NCI-H345 (cell line): ENCODE measurements at places on chromosomes 1 and 21.

GRCh38 chr1:90952906-90953305 lies 68.9 kb downstream of the ZNF644 start:
- no peak for DNase-seq

GRCh38 chr21:34722684-34723300 lies 54.0 kb downstream of the CLIC6 start:
- DNase-seq: peak; percentile 11

DNA sequence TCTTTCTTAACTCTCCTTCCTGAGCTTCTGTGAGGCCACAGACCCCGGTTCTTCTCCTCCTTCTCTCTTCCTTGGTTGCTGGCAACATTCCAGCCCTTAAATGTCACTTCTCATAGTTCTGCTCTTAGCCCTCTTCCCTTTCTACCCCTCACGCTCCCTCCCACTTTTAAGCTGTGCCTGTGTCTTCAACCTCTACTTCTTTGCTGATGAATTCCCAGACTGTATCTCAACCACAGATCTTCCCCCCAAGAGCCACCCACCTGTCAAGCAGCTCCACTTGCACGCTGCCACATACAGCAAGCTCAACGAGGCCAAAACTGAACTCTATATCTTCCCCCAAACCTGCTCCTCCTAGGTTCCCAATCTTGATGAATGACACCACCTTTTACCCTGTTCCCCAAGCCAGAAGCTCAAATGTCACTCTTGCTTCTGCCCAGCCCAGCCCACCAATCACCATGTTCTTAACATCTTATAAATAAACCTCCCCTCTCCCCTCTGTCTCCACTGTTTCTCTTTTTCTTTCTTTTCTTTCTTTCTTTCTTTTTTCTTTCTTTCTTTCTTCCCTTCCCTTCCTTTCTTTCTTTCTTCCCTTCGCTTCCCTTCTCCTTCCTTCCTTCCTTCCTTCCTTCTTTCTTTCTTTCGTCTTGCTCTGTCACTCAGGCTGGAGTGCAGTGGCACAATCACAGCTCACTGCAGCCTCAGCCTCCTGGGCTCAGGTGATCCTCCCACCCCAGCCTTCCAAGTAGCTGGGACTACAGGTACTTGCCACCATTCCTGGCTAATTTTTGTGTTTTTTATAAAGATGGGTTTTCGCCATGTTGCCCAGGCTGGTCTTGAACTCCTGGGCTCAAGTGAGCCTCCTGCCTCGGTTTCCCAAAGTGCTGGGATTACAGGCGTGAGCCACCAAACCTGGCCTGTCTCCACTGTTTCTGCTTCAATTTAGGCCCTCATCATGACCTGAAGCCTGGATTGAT lies 19.8 kb upstream of the PTP4A2 start:
- DNase-seq: no peak

DNA sequence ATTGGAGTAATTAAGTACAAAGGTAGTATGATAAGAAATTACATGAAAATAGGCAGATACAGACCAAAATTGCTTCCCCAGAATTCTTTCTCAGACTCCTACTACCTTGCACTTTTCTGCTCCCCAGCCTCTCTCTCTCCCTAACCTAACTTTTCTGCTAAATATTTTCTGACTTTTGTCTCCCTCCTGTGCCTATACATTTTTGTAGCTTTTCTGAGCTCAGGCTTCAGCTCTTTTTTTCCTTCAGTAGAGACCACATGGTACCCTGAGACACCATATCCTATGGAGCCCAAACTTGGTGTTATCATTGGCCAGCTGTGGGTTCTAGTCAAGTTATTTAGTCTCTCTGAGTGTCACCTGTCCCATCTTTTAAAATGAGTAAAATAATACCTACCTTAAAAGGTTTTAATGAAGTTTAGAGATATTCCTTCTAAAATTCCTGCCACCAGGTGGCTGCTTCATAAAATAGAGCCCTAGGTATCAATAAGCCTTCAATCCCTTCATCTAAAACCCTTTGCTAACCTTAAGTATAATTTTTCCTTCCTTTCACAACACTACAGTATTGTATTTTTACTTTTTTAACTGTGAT lies 237.6 kb upstream of the DUSP10 start:
- no peak for DNase-seq

DNA sequence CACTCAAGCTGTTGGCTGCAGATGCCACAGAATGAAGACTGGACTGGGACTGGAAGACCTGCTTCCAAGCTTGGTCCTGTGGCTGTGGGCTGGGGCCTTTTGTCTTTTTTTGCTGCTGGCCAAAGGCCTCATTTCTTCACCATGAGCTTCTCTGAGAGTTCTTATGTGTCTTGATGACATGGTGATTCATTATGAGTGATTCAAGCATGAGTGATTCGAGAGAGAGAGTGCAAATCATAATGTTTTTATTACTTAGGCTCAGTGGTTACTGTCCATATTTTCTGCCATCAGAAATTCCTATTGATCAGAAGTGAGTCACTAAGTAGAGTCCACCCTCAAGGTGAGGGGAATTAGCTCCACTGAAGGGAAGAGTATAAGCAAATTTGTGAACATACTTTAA lies 94.0 kb downstream of the PCP4 start:
- no peak for DNase-seq

DNA sequence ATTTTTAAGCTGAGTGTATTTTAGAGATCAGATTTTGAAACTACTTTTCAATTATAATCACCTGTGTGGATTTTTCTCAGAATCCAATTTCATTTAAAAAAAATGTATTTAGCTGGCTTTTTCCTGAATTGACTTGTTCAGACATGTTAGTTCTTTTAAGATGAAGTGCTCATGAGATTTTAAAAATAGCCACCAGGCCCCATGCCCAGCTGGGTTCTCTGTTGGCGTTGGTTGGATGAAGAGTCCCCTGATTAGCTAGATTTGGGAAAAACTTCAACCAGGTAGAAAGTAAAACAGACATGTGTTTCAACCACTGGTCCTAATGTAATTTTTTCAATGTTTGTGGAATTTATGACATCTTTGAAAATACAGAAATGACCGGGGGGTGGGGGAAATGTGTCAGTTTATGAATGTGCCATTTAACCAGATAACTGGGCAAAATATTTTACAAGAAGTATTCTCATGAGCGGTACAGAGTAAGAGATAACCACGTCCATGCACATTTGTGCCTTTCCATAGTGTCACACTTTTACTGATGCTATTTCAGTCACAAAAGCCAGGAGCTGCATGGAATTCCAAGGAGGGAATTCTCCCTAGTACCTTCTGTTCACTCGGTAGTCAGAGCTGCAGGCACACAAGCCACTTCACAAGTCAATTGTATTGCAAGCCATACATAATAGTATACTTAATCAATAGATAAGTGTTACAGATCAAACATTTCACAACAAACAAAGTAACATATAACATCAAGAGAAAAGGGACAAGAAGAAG lies 51.1 kb downstream of the KCNK1 start:
- DNase-seq: no peak

- DNase-seq: no peak
These were observed 55.8 kb downstream of the VPS13D start for GRCh38 chr1:12285496-12286143.

GRCh38 chr1:228215663-228216116 lies 7.8 kb downstream of the OBSCN start:
- no peak for DNase-seq

DNA sequence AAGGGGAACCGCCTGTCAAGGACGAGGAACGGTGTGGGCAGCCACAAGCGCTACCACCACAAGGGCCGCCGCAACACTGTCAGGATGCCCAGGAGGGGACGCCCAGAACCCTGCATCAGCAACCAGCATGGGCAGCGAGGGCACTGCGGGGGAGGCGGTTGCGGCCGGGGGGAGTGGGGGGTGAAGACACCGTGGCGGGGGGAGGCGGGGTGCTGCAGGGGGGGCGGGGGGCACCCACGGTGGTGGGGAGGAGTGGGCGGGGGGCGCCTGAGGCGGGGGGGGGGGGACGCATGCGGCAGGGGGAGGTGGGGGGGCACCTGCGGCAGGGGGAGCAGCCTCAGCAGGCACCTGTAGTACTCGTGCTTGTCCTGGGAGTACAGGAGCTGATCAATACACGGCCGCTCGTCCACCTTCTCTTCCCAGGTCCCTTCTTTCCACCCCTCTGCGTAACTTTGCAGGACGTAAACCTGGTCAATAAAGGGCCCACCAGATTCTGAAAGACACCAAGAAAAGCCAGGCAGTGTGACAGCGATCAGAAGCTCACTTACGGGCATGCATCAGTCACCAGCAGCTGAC lies 4.6 kb downstream of the POFUT2 start:
- no peak for DNase-seq
